ENCODE measurements at places on chromosomes 13 and 19. TPM values are rescaled to one million over a fixed set of nuclear protein-coding genes. Genes with fewer than 3 reads are reported as not detected.
A peak's percentile ranks its signal among the peaks of the same experiment; 100 is the strongest.

DNA sequence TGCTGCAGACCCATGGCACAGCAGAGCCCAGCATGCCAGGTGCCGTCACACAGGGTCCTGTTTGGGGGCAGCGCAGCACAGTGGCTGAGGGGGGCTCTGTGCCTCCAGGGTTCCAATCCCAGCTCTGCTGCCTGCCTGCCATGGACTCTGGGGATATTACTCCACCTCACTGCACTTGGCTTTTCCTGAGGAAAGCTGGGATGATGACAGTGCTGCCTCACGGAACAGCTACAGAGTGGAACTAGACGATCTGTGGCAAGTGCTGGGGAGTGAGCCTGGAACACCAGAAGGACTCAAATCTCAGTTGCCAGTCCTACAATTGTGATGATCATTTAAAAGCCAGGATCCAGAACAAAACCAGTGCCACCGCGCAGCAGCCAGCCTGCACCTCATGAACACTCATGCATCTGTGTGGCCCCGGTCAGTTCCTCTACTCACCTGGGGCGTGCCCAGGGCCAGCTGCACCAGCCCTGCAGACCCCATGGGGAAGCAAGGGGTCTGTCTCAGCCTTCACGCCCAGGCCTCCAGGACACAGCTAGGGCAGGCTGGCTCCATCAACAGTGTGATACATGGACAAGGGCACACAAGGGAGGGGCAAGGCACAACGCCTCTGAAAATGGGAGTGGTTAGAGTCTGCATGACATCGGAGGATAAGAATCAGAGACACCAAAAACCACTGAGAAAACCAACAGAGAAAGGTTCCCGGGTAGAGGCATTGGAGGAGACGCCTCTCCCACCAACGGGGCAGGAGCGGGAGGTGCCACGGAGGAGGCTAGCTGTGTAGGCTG, 55.2 kb downstream of the ATP7B start:
- no peak for DNase-seq

- DNase-seq = no peak
These were observed 4.0 kb downstream of the GRIN2D start for GRCh38 chr19:48397263-48398101.

DNA sequence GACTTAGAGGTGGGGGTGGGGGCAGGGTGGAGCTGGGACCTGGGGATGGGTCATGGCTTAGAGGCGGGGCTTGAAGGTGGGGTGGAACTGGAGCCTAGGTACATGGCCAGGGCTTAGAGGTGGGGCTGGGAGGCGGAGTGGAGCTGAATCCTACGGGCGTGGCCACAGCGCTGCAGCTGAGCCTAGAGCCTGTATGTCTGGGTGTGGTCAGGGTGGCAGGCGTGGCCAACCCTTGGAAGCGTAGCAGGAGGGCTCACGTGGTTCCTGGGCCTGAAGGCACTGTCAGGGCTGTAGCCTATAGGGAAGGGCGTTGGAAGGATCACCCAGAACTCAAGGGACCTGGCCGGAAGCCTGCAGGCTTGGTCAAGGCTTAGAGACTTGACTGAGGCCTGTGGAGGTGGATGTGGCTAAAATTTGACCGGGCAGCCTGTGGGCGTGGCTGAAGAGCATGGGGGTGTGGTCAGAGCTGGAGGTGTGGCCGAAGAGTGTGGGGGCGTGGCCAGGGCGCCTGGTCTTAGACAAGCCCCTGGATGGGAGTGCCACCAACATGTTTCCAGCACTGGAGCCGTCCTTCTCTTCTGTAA, 24.3 kb downstream of the COLGALT1 start:
- peak; percentile 37 for DNase-seq

GRCh38 chr19:50876456-50876855, 3.2 kb downstream of the KLK2 start:
- no peak for DNase-seq

The CD37 gene
- total RNA-seq = 248 TPM

The SIGLEC11 gene
- not detected for total RNA-seq

DNA sequence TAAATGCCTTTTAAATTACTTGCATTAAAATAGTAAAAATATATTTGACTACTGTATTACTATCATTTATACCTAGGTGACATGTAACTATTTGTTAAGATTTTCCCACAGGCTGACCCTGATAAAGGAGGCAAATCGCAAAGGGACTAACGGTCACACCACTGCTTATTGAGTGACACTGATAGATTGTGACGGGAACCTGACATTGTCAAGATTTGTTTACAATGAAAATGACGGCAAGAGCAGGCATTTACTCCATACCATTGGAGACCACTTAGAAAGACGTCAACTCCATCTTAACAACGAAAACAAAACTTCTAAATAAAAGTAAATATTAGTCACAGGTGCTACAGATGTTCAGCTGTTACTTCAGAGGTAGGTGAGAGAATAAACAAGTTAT, 289.0 kb downstream of the DACH1 start:
- DNase-seq = no peak

DNA sequence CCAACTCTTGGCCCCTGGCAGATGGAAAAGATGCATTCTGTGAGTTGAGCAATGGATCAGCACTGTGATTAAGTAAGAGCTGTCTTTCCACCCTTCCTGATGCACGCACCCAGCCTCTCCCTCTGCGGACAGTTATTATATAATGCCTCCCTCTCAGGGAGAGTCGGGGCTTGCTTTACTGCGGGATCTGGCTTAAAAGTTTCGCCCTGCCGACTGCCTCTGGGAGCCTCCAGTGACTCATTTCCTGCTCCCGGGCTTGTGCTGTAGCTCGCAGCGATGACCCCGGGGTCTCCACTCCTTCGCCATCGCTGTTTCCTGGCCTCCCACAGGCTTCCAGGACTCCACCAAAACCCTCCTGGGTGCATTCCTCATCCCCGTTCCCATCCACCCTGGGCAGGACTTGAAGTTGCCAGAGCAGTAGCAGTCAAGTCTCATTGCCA, 107.4 kb upstream of the SLC7A1 start:
- no peak for DNase-seq

All from activated T-cell treated with anti-CD3 and anti-CD28 coated beads, Interleukin-2, amount 50 U/mL, for 72 hours (primary cell).